ENCODE measurements at places on chromosomes 11 and 22.

- DNase-seq: no peak
Observed at GRCh38 chr22:35510481-35510934, 30.1 kb upstream of the RASD2 start.

- DNase-seq: no peak
Observed at GRCh38 chr11:6061475-6061874, 30.9 kb upstream of the OR56A1 start.

DNA sequence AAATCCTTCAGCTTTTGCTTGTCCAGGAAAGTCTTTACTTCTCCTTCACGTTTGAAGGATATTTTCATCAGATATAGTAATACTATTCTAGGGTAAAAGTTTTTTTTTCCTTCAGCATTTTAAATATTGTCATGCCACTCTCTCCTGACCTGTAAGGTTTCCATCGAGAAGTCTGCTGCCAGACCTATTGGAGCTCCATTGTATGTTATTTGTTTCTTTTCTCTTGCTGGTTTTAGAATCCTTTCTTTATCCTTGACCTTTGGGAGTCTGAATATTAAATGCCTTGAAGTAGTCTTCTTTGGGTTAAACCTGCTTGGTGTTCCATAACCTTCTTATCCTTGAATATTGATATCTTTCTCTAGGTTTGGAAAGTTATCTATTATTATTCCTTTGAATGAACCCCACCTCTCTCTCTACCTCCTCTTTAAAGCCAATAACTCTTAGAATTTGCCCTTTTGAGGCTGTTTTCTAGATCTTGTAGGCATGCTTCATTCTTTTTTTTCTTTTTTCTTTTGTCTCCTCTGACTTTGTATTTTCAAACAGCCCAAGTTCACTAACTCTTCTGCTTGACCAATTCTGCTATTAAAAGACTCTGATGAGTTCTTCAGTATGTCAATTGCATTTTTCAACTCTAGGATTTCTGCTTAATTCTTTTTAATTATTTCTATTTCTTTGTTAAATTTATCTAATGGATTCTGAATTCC is 12.0 kb upstream of the WEE1 start:
- no peak for DNase-seq

DNA sequence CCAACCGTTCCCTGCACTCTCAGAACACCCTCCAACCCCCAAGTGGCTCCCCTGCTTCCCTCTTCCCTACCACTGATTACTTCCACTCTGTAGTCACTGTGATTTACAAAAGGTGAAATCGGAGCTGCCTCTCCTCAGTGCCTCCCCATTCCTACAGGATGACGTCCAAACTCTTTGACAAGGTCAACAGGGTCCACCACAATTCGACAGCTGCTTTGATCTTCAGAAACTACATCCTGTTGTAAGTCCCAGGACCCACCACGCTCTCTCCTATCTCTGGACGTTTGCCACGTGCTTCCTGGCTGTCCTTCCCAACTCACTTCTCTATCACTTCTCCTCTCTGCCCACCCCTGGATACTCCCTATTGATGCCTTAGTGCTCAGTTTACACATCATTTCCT is 85.0 kb upstream of the EIF3D start:
- DNase-seq: no peak

DNA sequence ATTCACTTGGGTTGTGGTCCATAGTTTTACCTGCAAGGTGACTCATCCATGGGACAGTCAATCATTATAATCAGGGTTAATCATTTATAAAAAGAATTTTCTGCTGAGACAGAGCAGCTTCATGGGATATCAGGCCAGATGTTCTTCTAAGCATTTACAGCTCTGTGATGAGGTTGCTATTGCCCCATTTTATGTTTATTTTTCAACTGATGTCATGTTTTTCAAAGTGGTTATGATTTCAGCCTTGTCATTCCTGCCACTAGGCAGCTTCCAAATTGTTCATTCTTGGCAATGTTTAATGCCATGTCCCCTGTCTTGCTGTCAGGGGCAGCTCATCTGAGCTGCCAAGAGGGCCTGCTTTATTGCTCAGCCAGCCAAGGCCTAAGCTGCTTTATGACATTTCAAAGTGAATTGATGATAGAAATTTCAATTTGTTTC is 35.9 kb upstream of the ZBED5 start:
- no peak for DNase-seq

DNA sequence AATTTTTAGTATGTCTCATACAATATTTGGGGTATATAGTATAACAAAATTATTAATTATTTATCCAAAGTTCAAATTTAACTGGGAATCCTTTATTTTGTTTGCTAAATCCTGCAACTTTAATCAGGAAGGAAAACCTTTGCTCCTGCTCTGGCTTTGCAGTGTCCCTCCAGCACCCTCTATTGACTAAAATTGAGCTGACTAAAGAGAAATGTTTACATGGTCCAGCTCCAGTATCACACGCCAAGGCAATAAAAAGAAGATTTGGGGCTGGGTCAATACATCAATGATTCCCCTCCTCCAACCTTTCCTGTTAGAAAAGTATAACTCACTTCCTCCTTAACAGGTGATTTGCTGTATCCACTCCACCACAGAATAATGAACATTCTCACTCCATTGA is 153.0 kb upstream of the LRRC4C start:
- DNase-seq: no peak

DNA sequence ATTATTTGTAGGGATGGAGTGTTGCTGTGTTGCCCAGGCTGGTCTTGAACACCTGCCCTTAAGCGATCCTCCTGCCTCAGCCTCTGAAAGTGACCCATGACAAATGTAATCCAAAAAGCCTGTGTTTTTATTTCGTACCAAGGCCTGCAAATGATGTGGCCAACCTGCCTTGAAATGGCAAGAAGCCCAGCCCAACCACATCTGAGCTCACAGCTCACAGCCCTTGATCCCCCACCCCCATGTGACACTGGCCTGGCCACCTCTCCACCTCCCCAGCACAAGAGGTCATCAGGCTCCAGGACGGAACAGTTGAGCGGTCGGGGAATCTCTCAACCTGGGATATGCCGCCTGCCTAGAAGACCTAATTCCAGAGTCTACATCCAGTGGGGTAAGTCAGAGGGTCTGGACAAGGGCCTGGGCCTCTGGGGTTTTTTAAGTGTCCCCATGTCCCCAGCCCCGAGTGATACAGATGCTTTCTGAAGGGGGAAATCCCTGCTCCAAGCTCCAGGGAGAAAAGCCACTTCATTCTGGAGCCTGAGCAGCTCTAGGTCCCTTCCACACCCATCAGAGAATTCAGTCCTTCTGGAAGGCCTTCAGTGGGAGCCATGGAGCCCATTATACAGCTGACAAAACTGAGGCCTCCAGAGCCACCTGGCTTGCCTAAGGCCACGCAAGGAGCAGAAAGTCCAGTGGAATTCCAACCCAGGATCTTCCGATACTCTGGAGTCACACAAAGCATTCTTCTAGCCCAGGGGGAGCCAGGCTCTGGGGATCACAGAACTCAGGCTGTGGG is 70.7 kb downstream of the MN1 start:
- no peak for DNase-seq

DNA sequence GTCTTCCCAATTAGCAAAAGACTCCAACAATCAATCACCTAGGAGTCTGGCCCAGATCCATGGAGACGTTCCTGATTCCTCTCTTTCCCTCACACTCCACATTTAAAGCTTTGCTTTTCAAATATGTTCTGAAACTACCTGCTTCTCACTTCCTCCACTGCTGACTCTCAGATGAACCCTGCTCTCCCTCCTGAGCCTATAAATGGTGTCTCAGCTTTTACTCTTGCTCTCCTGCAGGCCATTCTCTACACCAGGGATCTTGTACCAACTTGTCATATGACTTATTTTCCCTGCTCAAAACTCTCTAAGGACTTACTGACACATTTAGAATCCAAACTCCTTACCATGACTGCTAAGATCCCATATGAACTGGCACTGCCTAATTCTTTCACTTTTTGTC is 138.4 kb upstream of the DDI1 start:
- no peak for DNase-seq

GRCh38 chr11:82796998-82797961 is 63.6 kb upstream of the FAM181B start:
- no peak for DNase-seq

All from stimulated activated CD4-positive, alpha-beta T cell treated with anti-CD3 and anti-CD28 coated beads, TNF-alpha, amount 100 ng/mL, for 24 hours (primary cell).